ENCODE measurements at places on chromosomes 7 and 10.

DNA sequence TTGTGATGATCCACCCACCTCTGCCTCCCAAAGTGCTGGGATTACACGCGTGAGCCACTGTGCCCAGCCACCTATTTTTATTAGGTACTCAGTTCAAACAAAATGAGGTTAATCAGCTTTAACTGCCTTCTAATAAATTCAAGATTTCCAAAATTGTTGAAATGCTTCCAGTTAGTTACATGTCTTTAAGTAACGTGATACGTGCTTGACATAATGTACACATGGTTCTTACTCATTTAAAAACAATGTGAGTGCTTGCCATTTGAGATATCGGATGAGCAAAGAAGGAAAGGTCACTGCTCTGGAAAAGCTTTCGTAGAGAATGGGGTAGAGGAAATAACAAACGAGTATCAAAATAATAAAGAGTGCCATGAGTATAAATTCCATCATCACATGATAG is 83.6 kb downstream of the KMT2E start:
- DNase-seq = no peak

GRCh38 chr7:123580406-123581161 is 21.0 kb upstream of the ASB15 start:
- DNase-seq = no peak

- DNase-seq = no peak
Observed at GRCh38 chr7:50696810-50697582, 85.7 kb downstream of the GRB10 start.

DNA sequence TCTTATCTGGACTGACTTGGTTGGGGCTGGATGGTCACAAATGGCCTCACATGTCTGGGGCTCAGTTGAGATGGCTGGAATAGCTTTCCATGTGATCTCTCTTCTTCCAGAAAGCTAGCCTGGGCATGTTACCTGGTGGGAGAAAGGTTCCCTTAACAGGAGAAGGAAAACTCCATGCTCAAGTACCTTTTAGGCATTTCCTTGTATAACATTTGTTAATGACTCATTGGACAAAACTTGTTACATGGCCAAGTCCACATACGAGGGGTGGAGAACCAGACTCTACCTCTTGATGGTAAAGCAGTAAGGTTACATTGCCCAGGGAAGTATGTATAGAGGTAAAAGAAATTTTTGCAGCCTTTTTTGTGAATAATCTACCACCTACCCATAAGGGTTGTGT is 826.4 kb downstream of the LRMDA start:
- DNase-seq = no peak

- no peak for DNase-seq
Observed at GRCh38 chr7:57179776-57180415, 47.7 kb upstream of the ZNF479 start.

GRCh38 chr10:7817984-7818294 is 366 bp upstream of the TAF3 start:
- DNase-seq = no peak

- no peak for DNase-seq
Observed at GRCh38 chr10:4174197-4174596, 389.2 kb upstream of the KLF6 start.

DNA sequence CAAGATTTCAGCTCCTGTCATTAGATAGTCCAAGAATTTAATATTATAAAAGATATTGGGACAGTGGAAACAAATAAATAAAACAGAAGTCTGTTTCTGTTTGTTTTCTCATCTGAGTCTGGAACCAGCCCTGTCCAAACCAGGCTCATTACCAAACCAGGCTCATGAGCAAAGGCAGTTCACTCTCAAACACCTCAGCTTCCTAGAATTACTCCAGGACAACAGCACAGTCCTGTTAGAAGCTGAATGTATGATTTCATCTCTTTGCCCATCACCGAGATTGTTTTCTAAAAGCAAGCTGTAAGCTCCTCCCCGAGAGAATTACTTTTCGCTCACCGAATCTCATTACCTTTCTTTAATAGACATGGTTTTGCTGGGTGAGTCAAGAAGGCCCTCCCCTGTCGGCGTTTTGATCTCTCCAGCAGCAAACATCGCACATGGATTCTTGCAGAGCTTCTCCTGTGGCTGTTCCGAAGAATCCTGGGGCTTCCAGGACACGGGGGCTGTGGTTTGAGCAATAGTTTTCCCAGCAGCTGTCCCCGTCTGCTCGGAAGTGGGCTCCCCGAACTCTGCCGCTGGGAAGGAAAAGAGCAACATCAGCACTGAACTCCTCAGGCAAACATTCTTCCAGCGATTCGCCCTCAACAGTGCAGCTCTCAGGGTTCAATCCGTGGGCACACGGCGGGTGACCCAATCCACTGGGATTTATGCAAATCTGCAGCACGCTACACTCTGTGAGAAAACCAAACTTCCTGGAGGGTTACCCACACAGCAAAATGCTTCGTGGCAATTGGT is 112.5 kb downstream of the SVIL start:
- no peak for DNase-seq

- DNase-seq = no peak
Observed at GRCh38 chr7:74665296-74665938, 7.9 kb downstream of the GTF2I start.

GRCh38 chr7:99792967-99793366 is 9.0 kb upstream of the CYP3A4 start:
- no peak for DNase-seq

- DNase-seq = no peak
Observed at GRCh38 chr10:52484206-52485065, 170.4 kb downstream of the DKK1 start.

GRCh38 chr7:94338921-94339371 is 55.7 kb upstream of the COL1A2 start:
- DNase-seq = no peak

- no peak for DNase-seq
Observed at GRCh38 chr10:72552857-72553256, 73.0 kb downstream of the MICU1 start.

DNA sequence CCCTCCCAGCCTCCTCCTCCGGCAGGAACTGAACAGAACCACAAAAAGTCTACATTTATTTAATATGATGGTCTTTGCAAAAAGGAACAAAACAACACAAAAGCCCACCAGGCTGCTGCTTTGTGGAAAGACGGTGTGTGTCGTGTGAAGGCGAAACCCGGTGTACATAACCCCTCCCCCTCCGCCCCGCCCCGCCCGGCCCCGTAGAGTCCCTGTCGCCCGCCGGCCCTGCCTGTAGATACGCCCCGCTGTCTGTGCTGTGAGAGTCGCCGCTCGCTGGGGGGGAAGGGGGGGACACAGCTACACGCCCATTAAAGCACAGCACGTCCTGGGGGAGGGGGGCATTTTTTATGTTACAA is 83.3 kb downstream of the PAX2 start:
- DNase-seq = no peak

- DNase-seq = no peak
Observed at GRCh38 chr10:87618566-87619423, 40.9 kb upstream of the PAPSS2 start.

GRCh38 chr10:110357252-110357780 is 52.6 kb upstream of the SMNDC1 start:
- DNase-seq = no peak

GRCh38 chr7:8261711-8262695 is at the start of gene ICA1:
TSS of gene ICA1 (minus strand) at chr7:8262167. CDS start at chr7:8235926, 26,241 bp downstream.
- DNase-seq = peak; percentile 42

DNA sequence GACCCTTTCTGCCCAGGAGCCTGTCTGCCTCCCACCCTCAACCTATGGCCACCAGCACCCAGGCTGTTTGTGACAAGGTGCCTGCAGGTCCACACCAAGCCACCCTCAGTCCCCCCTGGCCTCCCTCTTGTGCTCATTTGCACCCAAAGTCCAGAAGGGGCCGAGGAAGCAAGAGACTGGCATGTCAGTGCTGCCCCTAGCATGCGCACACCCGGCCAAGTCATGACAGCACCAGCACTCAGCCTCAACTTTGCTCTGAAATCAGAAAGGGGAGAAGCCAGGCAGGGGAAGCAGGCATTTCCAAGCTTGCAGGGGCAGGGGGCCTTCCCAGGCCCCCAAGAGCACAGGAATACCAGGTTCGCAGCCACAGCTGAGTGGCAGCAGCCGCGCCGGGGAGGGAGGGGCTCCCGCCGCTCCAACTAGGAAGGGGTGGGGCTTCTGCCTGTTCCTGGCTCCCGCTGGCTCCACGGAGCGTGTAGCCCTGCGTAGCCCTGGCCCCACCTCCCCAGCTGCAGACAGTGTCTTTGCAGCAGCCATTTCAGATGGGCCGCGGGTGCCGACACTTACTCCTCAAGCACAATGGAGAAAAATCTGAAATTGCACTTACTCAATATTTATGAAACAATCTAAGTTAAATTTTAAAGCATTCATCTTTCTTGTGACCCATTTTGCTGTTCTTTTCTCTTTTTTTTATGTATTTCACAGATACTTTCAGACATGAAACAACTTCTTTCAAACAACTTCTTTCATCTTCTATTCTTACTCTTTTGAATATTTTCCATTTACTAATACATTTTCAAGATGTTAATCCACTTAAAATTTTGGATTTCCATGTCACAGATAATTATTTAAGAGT is 54.9 kb upstream of the ABCB5 start:
- no peak for DNase-seq

DNA sequence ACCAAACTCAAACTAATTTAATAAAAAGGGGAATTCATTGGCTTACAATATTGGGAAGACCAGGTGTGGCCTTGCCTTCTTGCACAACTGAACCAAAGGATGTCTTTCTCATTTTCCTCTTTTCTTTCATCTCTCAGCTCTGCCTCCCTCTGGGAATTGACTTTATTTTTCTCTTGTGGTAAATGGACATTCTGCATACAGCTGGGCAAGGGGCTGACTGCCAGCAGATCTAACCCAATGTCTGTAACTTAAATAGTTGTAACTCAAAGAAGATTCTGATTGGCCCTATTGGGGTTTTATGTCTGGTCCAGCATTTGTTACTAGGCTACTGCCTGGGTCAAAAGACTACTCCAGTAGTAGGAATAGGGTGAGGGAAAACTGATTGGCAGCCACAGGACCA is 15.3 kb downstream of the PTTG1IP2 start:
- DNase-seq = no peak

DNA sequence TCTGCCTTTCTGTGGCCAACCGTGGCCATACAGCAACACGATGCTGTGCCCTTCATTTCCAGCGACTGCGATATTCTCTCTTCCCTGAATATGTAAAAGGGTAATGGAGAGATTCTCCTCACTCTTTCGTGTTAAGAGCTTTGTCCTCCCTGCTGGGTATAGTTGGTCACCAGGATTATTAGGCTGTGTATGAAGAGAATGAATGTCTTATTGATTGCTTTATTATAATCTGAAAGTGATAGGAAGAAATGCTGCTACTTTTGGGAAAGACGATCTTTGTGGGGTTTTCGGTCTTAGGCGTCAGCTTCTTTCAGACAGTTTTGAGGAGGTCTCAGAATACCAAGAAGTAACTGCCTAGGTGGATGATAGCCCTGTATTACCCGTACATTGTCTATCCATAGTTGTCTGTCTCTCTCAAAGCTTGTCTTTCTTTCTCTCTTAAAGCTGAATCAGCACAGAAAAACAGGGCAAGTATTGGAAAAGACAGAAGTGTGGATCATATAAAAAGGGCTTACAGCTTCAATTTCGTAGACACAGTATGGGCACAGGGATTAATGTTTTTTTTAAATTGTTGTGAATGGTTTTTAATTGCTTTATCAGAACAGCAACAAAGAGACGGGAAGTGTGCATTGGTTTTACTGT is 1.2 kb downstream of the AHCYL2 start:
- DNase-seq = no peak

DNA sequence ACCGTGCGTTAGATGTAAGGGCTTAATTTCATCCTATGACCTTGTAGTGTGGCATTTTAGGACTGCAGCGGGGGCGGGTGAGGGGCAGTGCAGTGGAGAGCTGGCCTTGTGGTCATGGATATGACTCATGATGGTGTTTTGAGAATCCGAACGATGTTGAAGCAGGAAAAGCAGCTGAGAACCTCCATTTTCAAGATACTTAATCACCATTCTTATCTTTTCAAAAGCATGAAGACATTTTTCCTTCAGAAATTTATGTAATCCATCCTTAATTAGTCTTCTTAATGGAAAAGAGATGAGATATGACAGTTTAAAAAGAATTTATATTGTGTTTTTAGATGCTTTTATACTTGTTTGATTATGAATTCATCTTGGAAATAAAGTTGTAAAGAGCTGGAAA is 9.6 kb downstream of the ATP5F1C start:
- DNase-seq = no peak

- no peak for DNase-seq
Observed at GRCh38 chr7:97019710-97020225, 4.9 kb downstream of the DLX5 start.

DNA sequence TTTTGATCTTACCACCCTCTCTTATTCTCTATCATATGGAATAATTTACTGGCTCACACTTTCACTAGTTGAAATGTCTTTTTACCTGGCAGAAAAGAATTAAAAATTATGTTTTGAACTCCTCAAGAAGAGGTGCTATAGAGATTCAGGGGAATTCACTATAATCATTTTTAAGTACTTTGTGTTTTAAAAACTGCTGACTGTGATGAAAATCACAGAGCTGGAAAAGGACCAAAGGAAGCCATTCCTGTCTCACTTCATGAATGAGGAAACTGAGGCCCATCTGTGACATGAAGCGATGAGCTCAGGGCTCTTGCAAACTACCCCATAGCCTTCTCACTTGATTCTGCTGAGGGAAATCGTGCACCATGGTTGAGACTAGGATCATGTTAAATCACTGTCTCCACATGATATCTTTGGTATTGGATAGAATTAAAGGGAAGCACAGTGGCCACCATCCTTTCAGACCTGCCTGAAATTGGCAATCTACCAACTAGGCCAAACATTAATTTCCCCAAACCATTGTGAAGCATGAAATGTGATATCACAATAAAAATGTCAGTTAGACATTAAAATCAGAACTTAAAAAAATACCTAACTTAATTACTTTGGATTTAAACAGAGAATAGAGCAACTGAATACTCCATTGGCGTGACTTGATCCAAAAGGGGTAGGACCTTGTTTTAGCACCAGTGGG is 141.0 kb downstream of the FZD1 start:
- DNase-seq = no peak

- no peak for DNase-seq
Observed at GRCh38 chr10:113479346-113480080, 73.3 kb upstream of the HABP2 start.

DNA sequence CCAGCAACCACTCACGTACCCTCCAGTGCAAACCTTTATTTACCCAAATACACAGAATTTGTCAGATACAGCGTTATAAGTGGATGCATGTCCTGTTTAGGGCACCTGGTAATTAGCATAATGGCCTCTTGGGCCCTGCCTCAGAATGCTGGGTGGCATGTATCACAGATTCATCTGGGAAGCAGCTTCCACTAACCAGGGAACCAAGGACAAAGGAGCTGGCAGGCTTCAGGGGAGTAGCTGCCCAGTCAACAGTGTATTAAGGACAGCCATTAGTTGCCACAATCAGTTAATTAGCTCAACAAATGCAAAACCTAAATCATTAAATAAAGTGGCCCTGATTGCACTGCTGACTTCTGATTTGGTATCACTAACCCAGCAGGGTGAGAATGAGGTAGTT is 105.7 kb downstream of the RAPGEF5 start:
- DNase-seq = no peak

- peak; percentile 12 for DNase-seq
Observed at GRCh38 chr7:100679129-100679926, 5.8 kb downstream of the GNB2 start.

GRCh38 chr10:61825001-61825400 is 76.5 kb upstream of the ARID5B start:
- DNase-seq = no peak
